ENCODE measurements at places on chromosomes 4 and X. TPM values are rescaled to one million over a fixed set of nuclear protein-coding genes. Genes with fewer than 3 reads are reported as not detected.

The NKAP gene
- total RNA-seq: 15.7 TPM

The DMP1 gene
- total RNA-seq: not detected

The ANK2 gene
- 0.61 TPM for total RNA-seq

The PNMA5 gene
- not detected for total RNA-seq

The SAGE1 gene
- not detected for total RNA-seq

The COMMD8 gene
- 22.7 TPM for total RNA-seq

The KLHL2 gene
- 27.2 TPM for total RNA-seq

The NPNT gene
- total RNA-seq: 0.48 TPM

The SLC7A11 gene
- total RNA-seq: 187 TPM

The N4BP2 gene
- total RNA-seq: 7.8 TPM

The AMTN gene
- not detected for total RNA-seq

The RAB40AL gene
- total RNA-seq: 2.1 TPM

The VMA21 gene
- total RNA-seq: 58.4 TPM

The GAGE2A gene
- not detected for total RNA-seq

The CSAG3 gene
- 41.6 TPM for total RNA-seq

The EDA gene
- total RNA-seq: not detected

The NSUN7 gene
- 18.5 TPM for total RNA-seq

The NXF3 gene
- not detected for total RNA-seq

The GPRASP2 gene
- 6.2 TPM for total RNA-seq

The POU4F2 gene
- total RNA-seq: not detected

The SORCS2 gene
- total RNA-seq: 20.7 TPM

Data from PC-9 (cell line).